Right renal pelvis (tissue), 4 donors: ENCODE measurements at places on chromosomes 2 and 18.

- DNase-seq = no peak
Observed at GRCh38 chr2:237297421-237298150, 116.4 kb downstream of the COL6A3 start.

DNA sequence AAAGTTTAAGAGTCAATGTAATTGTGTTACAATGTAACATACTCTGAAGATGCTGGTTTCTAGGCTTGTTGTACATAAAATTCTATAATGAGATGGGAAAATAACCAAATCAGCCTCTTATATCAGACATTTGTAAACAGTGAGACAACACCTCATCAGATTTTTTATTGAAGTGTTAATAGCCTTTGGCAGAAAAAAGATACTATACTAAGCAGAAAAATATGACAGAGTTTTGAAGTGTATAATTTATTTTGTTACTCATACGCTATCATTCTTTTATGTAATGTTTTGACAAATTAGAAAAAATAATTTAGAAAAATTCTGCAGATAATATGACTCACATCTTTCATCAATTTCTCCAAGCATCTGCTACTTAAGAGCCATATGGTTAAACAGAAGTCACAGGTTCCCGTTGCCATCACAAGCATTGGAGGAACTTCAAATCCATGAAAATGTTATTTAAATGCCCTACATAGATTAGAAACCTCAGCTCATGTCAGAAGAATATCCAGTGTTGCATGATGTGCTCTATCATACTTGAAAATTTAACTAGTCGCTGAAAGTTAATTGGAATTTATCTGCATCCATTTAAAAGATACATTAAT lies 535.4 kb downstream of the LRP1B start:
- DNase-seq = no peak

DNA sequence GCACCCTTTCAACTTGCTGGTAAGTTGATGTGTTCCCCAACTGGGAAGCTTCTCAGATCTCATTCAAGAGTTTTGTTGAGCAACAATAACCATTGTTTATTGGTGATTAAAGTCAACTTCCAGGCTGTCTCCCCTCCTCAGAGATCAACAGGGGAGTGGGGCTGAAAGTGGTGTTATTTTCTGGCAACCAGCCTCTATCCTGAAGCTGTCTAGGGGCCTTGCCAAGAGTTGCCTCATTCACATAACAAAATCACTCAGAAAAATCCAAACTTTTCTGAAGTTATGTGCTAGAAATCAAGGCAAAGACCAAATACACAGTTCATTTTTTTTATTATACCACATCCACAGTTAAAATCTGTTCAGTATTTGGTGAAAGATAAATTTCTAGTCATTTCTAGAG lies 788.4 kb downstream of the LRRTM4 start:
- DNase-seq = no peak

DNA sequence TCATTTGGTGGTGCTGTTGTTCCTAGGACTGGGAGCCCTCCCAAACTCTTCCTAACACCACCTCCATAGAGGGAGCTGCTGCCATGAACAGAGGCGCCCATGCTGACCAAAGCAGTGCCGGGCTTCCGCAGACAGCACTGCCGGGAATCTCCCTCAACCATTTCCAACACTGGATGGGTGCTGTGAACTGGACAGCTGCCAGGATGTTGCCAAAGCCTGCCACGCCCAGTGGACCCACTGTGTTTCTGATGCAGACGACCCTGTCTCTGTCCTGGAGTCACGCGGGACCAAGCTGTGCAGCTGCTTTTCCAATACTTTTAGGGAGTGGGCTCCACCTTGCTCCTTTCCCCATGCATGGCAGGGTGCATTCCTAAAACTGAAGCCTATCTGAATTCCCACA lies 16.9 kb upstream of the GNAL start:
- no peak for DNase-seq

DNA sequence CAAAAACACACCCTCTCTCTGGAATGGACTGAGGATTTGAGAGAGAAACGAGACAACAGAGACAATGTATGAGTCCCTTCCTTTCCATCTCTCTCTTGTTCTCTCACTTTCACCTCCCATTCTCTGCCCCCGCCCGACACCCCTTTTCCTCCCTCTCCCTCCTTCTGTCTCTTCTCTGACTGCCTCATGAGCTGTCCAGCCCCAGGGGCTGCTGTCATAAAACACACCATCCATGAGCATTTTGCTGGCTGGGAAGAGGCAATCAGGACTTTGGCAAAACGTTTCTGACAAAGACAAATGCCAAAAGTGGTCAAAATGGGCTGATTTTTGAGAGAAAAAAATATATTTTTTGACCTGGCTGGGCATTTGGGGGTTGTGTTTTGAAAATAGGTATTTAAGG lies 377.2 kb downstream of the EN1 start:
- DNase-seq = no peak

DNA sequence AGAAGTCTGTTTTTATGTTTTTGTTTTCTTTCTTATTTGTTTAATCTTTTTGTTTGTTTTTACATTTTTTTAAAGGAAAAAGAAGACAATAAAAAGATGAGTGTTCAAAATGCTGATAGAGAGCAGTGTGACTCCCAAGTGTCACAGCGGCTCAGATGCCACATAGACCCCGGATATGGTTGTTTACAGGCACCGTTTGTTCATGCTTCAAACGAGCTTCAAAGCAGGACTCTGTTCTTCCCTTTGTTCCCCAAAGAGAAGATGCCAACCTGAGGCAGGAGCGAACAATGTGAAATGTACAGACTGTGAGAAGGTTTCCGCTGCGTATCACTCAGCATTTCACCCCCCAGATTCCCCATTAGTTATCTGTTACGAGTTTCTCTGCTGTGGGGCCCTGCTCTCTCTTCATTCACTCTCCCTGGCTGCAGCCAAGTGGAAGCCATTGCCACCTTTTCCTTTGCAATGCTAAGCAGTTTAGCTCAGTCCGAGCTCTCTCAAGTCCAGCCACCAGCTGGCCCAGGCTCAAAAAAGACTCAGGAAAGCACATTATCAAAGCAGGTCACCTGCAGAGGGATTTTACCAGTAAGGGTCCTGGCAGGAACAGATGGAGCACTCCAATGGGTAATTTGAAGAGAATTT lies 36.4 kb upstream of the PHLPP1 start:
- no peak for DNase-seq

GRCh38 chr2:238475566-238475965 lies 48.8 kb downstream of the ASB1 start:
- DNase-seq = no peak

DNA sequence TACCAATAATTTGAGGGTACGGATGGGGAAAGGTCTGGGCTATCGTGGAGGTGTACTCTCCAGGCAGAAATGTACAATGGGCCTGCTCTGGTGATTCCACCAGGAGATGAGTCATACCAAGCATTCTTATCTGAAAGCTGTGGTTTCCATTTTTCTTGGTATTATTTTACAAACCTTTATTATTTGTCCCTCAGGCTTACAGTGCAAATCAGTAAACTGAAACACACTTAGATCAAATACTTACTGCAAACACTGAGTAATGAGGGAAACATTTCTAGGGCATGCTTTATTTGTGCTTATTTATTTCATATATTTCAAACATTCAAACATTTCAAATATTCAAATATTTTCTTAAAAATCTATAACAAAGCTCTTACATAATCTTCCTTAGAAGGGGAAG lies 319.8 kb downstream of the RND3 start:
- no peak for DNase-seq

DNA sequence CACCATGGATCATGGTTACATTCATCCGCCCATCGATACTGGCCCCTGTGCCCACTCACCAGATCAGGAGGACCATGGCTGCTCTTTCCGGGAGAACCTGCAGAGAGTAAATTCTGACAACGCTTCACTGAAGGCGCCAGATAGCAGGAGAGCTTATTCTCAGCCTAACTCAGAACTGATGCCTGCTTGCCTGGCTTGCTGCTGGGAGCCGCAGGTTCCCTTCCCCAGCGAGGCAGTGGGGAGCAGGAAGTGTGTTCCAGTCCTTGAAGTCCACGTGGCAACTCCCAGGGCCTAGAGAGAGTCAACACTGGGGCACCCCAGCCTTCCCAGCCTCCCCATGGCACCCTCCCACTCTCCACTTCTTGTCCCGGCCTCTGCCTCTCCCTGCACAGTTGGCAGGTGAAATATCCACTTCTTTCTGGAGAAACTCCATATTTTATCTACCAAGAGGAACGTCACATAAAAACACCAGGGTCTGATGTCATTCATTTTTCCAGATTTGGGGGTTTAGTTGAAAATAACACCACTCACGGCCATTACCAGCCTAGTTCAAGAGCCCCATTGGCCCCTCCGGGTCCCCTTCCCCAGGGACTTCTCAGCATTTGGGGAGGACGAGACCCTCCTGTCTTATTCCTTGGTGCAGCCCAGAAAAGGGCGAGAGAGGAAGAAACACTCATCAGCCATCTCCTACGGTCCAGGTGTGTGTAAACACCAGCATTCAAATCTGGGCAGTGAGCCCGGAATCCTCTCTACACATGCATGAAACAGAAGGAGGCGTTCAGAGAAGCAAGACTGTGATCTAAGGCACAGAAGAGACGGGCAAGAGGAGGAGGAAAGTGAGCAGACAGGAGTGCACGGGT lies 3.5 kb upstream of the TUBB6 start:
- no peak for DNase-seq

DNA sequence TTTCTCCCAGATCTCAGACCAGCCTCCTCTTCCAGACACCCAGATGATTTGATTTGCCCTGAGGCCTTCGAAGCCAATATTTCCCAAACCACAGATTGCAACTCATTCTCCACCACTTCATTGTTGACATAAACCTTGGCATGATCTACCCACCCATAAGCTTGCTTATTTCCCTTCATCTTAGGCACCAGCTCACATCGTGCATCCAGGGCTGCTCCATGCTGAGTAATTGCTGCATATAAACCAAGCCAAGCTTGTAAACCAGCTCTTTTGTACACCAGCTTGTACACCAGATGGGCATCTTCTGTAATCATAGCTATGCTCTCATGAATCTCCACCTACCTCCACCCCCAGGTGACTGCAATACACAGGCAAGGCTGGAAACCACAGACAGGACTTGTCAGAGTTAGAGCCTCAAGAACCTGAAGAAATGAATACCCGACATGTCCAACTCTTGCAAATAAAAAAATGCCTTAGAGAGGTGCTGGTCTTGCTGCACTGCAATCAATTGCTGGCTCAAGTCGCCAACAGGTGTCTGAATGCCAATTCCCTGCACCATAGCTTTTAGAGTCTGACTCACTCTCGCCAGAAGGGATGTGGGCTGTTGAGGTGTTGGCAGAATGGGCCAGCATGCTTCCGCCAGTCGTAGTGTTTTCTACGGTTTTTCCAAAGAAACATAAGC lies 31.5 kb downstream of the TRABD2A start:
- DNase-seq = no peak

- no peak for DNase-seq
Observed at GRCh38 chr2:224038049-224038829, 847 bp downstream of the SERPINE2 start.

GRCh38 chr2:106551417-106552130 lies 64.4 kb downstream of the CD8B2 start:
- DNase-seq = no peak

DNA sequence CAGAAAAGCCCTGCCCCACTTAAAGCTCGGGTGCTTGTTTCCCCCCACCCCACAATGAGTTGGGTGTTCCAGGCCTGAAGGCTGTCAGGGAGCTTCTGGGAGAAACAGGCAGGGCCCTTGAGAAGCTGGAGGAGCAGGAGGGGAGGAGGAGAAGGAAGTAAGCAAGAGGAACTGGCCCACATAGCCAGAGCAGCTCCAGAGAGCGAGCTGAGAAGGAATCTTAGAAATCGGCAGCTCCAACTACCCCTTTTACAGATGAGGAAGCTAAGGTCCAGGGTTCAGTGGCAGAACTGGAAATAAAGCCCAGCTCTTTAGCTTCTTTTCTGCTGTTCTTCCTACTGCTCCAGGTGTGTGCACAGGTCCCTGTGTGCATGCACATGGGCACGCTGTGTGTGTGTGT lies 12.7 kb upstream of the KCNK3 start:
- DNase-seq = no peak

DNA sequence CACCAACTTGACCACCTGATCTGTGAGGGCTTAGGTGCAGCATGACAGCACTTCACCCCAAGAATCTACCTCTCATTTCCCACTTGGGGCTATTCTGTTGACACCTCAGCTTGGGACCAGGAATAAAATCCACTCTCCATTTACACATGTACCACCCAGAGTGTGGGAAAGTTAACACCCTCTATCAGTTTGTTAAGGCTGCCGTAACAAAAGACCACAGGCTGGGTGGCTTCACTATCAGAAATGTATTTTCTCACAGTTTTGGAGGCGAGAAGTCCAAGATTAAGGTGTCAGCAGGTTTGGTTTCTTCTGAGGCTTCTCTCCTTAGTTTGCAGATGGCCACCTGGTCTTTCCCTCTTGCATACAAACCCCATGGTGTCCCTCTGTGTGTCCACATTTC lies 277.7 kb upstream of the ERBB4 start:
- DNase-seq = no peak

- no peak for DNase-seq
Observed at GRCh38 chr2:147211484-147211883, 633.3 kb upstream of the ACVR2A start.

GRCh38 chr2:177335917-177336450 lies 56.6 kb upstream of the AGPS start:
- no peak for DNase-seq

GRCh38 chr2:134438371-134438770 lies 184.5 kb downstream of the MGAT5 start:
- no peak for DNase-seq

DNA sequence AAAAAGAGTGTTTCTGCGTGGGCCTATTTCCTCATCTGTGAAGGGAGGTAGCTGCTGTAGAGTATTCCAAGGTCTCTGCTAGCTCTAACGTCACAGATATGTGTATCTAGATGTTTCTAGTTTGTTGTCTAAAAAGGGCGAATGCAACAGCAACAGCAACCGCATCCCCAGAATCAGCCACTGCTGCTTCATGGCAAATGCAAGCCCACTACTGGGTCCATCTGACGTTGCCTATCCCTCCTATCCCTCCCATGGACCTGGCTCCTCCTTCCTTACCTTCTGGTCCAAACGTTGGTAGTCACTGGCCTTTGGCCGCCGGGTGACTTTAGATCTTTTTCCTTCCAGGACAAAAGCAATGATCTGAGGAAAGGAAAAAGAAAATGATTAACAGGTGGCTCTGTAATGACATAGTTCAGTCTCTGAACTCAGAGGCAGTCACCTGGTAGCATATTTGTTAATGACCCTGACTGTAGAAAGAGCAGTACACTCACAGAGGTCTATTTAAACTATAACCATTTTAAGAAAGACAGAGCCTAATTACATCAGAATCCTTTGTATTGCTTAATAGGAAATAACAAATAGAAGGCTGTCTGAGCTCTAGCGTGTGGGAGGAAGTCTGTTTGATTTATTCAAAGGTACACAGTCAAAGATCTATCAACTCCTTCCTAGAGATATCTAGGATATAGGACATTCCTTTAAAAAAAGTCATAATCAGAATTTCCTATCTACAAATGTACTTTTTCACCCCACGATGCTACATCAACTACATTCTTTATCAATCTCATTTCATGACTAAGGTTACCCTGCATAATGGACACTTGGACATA lies 2.9 kb downstream of the TGOLN2 start:
- DNase-seq = no peak

GRCh38 chr18:73270920-73271634 lies 403.3 kb upstream of the NETO1 start:
- no peak for DNase-seq
